AG09309 (cell line): ENCODE measurements at places on chromosomes 5 and 9.

DNA sequence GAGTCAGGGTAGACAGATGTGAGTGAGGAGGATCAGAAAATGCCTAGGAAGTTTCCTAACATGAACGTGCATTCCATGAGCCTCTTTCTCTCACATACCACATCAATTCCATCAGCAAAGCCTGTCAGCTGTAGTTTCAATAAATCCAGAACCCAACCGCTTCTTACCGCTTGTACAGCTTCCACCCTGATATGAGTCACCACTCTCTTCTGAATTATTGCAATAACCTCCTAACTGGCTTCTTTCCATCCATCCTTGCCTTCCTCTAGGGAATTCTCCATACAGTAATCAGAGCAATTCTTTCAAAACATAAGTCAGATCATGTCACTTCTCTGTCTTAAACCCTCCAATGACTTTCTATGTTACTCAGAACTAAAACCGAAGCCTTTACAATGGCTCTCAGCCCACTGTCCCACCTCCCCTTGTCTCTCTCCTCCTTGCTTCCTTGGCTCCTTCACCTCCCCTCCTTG, 8.1 kb upstream of the RAD23B start:
- peak; percentile 99 for DNase-seq

GRCh38 chr5:96790961-96791504, 16.7 kb downstream of the ERAP1 start:
- peak; percentile 11 for DNase-seq

GRCh38 chr5:133907075-133907474, 61.4 kb downstream of the C5orf15 start:
- DNase-seq: no peak

DNA sequence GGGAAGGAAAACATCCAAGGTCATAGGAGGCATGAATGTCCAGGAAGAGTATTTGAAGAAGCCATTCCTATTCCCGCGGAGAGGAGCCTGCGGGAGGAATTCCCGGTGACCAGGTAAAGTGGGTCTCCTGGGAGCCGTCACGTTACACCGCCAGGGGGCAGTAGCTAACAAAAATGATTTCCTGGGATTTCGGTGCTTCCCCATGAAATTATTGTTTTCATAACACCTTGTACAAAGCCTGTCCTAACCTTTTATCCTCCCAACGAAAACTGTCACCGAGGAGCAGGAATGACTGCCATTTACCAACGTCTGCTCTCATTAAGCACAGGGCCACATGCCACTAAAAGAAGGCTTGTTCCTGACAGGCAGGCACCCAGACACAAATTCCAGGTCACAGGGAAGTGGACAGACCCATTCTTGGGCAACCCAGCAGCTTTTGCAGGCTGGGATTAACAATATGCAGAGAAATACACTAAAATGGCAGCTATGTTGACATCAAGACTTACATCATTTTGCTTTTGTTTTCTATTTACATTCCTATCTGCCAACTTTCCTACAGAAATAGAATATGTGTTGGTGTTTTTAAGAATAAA, 41.2 kb upstream of the CTSL start:
- DNase-seq: no peak

- DNase-seq: no peak
Measured at GRCh38 chr5:116581910-116582309, 7.3 kb upstream of the SEMA6A start.

DNA sequence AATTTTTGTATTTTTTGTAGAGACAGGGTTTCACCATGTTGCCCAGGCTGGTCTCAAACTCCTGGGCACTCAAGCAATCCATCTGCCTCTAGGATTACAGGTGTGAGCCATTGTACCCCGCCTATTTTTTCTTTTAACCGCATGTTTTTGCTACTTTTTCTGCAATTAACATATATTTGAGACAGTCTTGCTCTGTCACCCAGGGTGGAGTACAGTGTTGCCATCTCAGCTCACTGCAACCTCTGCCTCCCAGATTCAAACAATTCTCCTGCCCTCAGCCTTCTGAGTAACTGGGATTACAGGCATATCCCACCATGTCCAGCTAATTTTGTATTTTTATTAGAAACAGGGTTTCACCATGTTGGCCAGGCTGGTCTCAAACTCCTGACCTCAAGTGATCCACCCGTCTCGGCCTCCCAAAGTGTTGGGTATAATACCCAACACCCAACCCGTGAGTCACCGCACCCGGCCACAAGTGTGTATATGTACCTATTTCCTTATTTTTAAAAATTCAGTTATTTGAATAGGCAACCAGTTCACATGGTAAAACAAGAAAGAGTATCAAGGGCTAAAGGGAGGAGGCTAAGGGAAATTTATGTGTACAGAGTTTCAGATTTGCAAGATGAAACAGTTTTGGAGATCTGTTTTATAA, 13.3 kb downstream of the PHAX start:
- DNase-seq: no peak

DNA sequence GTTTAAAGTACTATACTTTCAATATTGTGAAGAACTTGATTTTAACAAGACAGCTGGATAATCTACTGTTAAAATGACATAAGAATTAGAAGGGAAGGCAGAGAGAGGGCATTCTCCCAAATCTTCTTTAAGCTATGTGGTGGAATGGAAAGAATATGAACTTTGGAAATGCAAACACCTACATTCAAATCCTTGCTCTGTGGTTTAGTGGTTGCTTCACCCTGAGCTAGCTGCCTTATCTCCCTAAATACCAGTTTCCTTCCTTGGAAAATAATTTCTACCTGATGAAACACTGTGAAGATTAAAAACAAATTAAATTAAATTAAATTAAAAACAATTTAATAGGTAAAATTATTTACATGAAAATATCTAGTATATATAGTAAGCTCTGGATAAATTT, 98.5 kb downstream of the GPR21 start:
- DNase-seq: no peak

DNA sequence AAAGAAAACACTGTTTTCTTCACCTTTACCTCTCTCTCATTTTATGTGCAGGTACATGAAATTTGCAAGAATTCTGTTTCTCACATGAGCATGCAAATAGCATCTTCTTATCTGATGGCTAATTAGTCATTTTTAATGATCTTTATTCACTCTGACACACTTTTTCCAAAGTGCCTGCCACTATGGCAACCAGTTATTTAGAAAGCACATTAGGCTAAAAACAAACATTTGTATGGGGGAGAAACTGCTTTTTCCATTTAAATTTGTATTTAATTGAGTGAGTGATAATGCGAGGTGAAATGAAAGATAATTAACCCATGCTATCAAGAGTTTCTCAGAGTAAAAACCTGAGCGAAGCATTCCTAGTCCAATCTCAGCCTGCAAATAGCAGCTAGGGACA, 365.0 kb downstream of the MAT2B start:
- no peak for DNase-seq

- DNase-seq: no peak
Measured at GRCh38 chr5:75522025-75522424, 10.3 kb downstream of the POLK start.

- no peak for DNase-seq
Measured at GRCh38 chr5:8355981-8356380, 487.0 kb downstream of the MTRR start.
